ENCODE measurements at places on chromosomes 11 and 22.

DNA sequence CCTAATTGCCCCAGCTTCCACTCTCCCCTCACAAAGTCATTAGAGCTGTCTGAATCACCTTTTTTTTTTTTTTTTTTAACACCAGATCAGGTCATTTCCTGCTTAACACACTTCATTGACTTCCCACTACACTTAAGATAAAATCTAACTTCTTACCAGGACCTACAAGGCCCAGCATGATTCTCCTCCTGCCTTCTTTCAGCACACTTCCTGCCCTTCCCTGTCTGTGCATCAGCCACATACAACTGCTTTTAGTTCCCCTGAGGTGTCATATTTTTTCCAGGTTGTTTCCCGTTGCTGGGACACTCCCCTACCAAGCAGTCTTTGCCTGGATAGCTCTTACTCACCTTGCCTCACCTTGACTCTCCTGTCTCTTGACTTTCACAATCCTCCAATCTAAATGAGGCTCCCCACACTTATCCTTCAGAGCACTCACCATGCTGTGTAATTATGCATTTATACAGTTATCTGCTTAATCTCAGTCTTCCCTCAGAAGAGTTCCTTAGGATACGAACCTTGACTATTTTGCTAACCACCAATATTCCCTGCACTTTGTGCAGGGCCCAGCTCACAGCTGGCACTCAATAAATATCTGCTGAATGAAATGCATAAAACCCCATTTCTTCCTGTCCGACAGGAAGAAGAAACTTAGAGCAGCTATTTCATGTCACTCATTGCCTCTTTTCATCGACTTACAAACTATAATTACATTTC is 96.6 kb upstream of the AKIP1 start:
- no peak for DNase-seq

DNA sequence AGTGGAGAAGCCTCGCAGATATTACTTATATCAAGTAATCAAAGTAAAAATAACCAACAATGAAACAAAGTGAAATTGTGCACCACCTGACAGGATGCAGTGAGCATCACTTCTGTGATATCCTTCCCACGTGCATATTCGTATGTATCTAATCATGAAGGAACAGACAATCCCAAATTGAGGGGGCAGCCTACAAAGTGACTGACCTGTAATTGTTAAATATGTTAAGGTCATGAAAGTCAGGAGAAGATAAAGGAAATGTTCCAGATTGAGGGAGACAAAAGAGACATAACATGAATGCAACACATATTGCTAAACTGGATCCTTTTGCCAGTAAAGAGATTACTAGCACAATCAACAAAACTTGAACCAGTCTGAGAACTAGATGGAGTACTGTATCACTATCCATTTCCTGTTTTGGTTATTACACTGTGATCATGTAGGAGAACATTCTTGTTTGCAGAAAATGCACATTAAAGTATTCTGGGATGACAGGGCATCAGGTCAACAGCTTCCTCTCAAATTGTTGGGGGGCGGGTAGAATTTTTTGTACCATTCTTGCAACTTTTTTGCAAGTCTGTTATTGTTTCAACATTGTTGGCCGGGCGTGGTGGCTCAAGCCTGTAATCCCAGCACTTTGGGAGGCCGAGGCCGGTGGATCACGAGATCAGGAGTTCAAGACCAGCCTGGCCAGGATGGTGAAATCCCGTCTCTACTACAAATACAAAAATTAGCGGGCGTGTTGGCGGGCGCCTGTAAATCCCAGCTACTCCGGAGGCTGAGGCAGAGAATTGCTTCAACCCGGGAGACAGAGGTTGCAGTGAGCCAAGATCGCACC is 2.0 kb downstream of the SBF2 start:
- DNase-seq: no peak

DNA sequence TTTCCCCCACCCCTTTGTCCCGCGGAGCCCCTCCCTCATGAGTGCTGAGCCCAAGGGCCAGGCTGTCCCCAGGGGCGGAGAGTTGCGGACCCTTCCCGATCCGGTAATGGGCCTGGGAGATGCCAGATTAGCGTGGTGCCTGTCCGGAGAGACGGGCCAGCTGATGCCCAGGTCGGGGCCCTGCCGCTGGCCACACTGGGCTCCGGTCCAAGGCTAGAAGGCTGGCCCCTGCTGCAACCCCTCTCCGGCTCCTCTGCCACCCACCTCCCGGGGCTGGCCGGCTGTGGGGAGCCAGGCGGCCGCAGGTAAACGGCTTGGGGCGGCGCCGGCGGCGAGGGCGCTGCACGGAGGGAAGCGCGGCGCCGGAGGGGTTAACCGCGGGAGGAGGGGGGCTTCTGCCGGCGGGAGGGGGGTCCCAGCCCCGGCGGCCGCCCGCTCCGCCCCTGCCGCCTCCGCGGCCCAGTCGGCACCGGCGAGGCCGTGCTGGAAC is at the start of gene KCNK4:
TSS of gene KCNK4 (plus strand) at position 41 of the 490 bp plus-strand sequence. CDS start 1,717 bp downstream, outside the sequence.
- DNase-seq: no peak

DNA sequence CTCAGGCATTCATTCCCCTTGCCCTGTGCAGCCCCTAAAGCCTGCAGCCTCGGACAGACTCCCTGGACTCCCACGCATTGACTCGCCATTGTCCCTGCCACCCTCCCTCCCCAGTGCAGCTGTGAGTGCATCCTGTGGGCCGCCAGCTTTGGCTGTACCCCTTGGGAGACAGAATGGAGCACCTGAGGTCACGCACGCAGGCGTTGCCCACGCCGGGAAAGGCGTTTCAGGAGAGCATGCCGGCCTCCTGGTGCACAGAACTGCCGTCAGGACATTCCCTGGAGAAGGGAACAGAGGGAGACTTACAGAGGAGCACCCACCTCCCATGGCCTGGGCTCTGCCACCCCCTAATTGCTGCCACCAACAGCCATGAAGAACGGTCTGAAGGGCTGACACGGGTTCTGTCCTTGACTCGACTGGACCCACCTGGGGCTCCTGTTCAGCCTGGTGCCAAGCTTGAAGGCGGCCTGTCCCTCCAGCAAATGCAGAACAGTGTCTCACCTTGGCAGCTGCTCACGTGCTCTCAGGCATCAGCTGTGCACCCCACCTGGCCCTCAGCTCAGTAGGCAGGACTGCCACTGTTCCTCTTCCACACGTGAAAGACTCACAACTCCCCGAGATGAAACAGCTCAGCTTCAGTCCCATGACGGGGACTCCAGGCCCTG is 503.8 kb downstream of the BRD1 start:
- no peak for DNase-seq

GRCh38 chr22:36775586-36775963 is 344 bp downstream of the IFT27 start:
- DNase-seq: no peak

- no peak for DNase-seq
Observed at GRCh38 chr11:75722669-75723042, 5.0 kb downstream of the MOGAT2 start.

GRCh38 chr11:35138943-35139721 is at the start of gene CD44:
CD44 (plus strand) TSS chr11:35139171; CDS start chr11:35139304, 133 bp downstream.
- DNase-seq: peak; percentile 70

GRCh38 chr11:74388678-74389327 is 9.4 kb downstream of the PGM2L1 start:
- peak; percentile 43 for DNase-seq

DNA sequence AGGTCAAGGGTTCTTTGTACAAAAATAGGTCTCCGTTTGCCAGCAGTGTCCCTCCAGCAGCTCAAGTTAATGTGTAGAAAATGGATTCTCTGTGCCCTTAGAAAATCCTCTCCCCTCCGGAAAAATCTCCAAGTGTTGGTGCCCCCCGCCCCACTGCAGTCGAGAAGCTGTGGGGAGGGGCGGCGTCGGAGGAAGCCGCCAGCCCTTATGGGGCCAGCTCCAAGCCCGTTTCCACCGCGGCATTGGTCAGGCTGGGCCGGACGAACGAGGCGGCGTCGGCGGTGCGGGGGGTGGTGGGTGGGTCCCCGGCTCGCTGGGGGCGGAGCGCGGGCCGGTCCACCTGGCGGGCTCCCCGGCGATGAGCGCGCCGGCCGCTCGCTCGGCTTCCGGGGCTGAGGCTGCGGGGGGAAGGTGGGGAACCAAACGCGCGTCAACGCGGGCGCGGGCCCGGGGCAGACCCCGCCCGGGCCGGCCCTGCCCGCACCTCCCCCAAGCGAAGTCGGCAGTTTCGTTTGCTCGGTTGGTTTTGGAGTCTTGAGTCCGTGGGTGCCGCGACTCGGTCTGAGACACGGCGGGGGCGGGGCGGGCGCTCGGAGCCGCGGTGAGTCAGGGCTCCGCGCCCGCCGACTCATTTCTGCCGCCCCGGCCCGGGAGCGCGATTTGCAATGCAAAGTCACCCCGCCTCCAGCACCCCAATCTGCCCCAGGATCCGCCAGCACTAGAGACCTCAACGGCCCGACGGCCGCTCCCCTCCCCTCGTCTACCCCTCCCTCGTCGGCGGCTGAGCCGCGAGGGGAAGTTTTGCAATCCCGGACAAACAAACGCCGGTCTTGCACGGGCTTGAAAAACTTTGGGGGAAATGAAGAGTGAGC is 1.4 kb downstream of the ASCL2 start:
- peak; percentile 68 for DNase-seq

DNA sequence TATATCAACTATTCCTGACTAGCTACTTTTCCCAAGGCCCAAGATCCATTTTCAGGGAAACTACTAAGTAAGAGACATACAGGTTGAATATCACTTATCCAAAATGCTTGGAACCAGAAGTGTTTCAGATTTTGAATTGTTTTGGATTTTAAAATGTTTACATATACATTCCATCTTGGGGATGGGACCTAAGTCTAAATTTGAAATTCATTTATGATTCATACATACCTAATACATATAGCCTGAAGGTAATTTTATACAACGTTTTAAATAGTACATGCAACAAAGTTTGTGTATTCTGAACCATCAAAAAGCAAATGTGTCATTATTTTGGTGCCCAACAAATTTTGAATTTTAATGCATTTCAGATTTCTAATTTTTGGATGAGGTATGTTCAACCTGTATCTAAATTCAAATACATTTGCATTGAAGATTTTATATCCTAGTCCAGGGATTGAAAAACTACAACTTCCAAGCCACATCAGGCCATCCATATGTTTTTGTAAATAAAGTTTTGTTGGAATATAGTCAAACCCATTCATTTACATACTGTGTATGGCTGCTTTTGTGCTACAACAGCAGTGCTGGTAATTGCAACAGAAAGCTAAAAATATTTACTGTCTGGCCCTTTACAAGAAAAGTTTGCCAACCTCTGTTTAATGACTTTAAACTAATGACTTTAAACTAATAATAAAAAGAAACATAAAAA is 73.3 kb downstream of the CWF19L2 start:
- no peak for DNase-seq

GRCh38 chr11:1326435-1327063 is 17.1 kb upstream of the TOLLIP start:
- no peak for DNase-seq

DNA sequence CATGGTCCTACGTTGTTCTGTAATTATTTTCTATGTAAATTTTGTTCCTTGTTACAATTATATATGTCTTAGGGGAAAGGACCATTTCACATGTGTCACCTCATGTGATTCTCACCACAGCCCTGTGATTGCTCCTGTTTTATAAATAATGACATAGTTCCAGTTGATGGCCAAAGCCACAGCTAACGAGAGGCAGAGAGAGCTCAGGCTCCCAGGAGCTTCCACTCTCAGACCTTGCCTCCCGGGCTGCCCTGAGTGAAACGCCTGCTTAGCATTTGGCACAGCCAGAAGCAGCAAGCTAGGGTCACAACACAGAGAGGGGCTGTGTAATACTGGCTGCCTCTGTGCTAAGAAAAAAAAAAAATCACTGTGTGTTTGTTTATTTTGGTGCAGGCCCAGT is 5.9 kb downstream of the TMEM121B start:
- no peak for DNase-seq

- no peak for DNase-seq
Observed at GRCh38 chr11:115580927-115581680, 76.9 kb upstream of the CADM1 start.

DNA sequence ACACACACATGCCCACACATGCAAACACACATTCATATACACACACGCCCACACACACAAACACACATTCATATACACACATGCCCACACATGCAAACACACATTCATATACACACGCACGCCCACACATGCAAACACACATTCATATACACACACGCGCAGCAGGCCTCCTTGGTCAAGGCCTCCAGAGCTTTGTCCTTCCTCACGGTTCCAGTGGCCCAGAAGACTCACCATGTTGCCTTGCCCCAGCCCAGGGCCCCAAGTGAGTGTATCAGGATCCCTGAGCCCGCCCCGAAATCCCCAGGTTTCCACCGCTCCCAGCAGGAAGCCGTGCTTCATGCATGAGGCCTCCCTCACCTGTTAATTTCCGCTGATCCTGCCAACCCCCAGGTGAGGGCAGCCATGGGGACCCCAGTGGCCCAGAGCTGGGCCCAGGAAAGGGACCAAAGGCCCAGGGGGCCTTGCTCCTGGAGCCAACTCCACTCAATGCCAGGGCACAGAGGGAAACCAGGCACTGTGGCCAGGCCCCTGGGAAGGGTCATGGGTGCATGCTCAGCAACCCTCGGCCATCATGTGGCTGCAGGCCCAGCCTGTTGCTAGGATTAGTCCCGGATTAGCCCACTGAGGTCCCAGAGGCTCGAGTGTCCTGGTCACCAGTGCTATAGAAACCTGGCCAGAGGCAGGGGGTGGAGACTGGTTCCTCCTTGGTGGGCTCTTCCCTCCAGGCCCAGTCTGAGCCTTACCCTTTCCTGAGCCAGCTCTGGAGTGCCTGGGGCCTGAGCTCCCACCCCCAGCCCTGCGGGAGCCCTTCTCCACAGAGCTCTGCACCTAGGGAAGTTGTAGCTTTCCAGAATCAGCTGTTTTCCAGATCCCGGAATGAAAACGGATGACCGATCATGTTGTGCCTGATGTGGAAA is 34.4 kb downstream of the IGF2 start:
- DNase-seq: no peak

DNA sequence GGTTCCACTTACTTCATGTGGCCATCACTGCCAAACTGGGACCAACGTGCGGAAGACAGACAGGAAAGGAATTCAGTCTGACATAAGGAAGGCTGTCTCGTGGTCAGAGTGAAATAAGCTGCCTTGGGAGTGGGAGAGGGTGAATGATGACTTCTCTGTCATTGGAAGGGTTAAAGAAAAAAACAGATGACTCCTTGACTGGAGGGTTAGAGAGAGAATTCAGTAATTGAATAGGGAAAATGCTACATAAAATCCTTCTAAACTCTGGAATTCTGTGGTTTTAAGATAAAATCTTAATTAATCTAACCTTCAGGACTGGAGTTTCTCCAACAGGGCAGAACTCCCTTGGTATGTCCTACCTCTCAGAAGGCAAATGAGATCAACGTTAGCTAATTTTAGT is 33.8 kb downstream of the RAB30 start:
- no peak for DNase-seq

DNA sequence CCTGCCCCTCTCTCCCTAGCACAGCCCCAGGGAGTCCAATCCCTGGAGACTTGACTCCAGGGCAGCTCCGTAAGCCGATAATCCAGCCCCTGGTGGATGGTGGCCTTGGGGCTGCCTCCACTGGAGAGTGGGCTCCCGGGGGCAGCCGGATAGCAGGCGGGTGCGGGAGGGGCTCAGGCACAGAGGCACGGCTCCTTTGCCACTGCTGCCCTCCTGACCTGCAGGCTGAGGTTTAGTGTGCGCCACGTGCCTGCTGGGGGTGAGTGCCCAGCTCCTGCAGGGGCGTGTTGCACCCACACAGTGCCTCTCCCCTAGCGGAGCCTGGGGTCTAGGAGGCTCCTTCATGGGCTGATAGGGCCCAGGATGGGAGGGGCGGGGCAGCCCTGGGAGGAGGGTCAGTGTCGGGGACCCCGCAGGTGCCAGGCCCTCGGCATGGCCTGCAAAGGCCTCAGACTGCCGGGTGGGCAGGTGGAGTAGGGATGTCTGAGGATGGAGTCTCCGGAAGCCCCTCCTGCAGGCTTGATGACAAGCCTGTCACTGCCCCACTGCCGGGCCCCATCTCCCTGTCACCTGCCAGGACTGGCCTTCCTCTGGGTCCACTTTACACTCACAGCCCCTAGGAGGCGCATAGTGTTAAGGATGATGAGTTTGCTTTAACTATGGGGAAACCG is 5.6 kb downstream of the DUSP8 start:
- DNase-seq: no peak
